Upper lobe of left lung (tissue), 6 donors: ENCODE measurements at places on chromosomes 12 and 14. TPM values are rescaled to one million over a fixed set of nuclear protein-coding genes. Genes with fewer than 3 reads are reported as not detected.

DNA sequence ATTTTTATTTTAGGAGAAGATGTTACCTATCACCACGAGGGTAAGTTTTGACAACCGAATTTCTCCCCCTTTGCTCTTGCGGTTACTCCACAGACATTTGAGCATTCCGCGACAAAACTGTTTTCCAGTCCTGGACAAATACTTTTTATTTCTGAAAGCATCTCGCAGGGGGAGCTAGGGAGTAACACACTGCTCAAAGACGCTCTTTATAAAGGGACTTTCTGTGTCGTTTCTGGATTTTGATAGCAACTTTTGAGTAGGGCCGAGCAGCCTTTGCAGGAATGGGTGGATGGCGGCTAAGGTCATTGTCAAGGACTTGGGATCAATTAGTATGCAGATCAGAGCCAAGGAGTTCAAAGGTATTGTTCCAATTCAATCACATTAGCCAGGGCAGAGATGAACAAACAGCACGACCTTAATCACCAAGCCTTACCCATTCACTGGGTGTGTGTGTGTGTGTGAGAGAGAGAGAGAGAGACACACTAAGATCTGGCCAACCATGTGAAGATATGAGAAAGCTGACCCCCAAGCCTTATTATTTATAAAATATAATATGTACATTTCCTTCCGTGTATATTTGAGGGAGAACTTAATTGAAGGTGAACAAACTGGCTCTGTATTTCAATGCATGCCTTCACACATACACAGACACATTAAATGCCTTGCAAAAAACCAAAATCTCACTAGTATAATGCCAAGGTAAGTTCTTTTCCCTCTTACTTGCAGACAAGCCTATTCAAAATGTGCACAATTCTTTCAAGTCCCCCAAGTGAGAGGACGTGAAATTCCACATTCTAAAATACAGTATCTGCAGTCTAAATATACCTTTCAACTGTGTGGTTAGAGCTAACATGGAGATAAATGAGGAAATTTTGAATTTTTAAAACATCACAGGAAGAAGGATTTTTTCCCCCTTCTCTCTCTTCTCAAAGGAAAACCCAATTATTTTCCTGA, 613.8 kb downstream of the VRK1 start:
- no peak for DNase-seq

The TMCC3 gene
- 14.2 TPM for total RNA-seq

The SERPINA10 gene
- total RNA-seq, result not detected

The IFI27L1 gene
- 19.0 TPM for total RNA-seq
